Progenitor cell of endocrine pancreas (in vitro differentiated cells): ENCODE measurements at places on chromosomes 3 and 15.

DNA sequence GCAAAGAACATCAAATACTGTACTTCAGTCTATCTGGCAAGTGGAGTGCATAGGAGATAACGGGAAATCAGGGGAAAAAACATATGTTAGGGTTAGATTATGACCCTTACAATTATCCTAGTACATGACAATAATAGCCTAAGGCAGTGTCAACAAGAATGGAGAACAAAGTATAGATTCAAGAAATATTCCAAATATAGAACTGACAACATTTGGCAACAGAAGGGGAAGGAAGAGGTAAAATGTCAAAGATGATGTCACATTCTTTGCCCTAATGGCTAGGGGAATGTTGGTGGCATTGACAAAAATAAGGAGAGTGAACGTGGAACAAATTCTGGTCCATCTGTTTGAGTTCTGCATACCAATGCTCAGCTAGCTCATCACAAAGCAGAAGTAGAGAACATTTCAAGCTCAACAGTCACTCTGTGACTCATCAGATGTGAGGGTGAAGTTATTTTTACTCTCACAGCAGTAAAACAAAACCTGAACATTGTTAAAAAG, 15.5 kb upstream of the ATP8B4 start:
- DNase-seq = no peak

- DNase-seq = no peak
These were observed 334 bp upstream of the IGSF11 start for GRCh38 chr3:119035014-119035346.

GRCh38 chr3:116864590-116864927, 155.0 kb downstream of the TUSC7 start:
- no peak for DNase-seq

DNA sequence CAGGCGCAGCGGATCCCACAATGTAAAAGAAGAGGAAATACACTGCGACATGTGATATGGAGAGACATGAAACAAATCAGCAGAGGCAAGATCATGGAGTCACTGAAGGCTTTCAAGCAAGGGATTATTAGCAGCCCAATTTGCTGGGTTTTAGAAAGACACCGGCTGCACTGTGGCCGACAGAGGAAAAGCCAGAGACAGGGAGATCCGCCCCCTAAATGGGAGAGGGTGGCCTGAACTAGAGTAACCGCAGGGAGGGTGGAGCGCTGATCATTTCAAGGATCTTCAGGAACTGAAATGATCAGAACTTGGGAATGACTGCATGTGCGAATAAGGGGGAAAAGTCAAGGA, 612 bp upstream of the C15orf40 start:
- no peak for DNase-seq

DNA sequence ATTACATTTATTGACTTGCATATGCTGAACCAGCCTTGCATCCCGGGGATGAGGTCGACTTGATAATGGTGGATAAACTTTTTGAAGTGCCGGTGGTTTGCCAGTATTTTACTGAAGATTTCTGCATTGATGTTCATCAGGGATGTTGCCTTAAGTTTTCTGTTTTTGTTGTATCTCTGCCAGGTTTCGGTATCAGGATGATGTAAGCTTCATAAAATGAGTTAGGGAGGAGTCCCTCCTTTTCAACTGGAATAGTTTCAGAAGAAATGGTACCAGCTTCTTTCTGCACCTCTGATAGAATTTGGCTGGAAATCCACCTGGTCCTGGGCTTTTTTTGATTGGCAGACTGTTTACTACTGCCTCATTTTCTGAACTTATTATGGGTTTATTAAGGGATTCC, 250.8 kb downstream of the TBC1D5 start:
- DNase-seq = no peak

DNA sequence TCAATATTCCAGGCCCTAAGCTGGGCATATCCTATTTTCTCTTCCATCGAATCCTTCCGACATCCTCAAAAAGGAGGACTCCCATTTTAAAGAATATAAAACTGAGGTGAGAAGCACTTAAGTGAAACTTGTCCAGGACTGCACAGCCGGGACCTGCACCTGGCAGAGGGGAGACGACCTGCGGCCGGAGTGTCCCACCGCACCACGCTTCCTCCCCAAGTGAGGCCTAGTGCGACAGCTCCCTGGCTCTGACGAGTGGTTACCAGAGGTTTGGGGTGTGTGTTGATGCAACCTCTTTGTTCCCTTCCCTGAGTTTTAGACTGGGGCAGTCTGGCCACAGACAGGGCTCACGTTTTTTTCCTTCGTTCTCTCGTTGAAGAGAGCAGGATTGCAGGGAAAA, 24.9 kb upstream of the ATP2B2 start:
- DNase-seq = no peak

GRCh38 chr3:182704926-182705325, 88.4 kb upstream of the ATP11B start:
- no peak for DNase-seq

DNA sequence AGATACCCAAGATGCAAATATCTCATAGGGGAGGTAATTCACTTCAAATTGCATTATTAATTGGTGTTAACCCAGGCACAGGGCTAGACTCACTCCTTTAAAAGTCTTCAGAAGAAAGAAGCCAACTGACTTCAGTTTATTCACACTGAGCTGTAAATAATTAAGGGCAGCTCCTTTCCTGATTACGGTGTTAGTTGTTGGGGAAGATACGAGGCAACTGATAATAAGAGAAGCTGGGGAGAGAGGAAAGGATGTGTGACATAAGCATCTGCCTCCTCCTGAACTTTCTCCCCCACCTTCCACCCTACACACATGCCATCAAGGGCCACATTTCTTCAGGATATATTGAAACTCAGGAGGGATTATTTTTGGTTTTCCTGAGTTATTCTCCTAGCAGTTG, 47.5 kb downstream of the ADGRG7 start:
- no peak for DNase-seq

- no peak for DNase-seq
These were observed 3.7 kb downstream of the ACAA1 start for GRCh38 chr3:38133209-38133556.

GRCh38 chr3:138314751-138315150, 14.9 kb downstream of the NME9 start:
- no peak for DNase-seq

GRCh38 chr15:65986416-65986815, 117.1 kb downstream of the RAB11A start:
- DNase-seq = no peak

DNA sequence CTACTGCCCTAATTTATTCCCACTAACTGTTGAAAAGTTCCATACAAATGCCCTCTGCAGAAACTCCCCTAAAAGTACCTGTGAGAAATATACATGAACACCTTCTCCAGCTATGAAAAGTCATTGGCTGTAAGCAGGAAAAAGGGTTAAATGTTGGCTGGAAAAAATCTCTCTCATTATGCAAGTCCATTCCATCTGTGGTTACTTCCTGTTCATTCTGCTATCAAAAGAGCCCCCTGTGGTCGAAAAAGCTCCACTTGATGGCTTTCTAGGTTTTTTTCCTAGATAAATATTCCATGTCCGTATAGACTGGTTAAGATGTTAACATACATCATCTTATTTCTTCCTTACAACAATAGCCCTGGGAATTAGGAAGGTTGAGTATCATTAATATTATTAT, 56.2 kb upstream of the AKAP13 start:
- DNase-seq = no peak

DNA sequence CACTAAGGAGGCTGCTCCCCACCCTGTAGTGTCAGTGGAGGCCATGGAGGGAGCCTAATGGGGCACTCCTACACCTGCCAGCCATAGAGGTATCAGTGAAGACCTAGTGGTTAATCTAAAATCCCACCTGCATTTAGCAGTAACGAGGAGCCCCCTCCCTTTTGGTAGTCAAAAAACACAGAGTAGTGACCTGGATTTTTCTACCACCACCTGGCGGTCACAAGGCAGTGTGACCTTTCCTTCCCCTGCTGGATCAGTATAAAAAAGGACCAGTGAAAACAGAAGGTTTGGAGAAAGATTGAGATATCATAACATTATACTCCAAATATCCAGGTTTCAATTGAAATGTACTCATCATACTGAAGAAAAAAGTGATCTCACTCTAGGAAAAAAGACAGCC, 241.2 kb downstream of the PYDC2 start:
- no peak for DNase-seq

DNA sequence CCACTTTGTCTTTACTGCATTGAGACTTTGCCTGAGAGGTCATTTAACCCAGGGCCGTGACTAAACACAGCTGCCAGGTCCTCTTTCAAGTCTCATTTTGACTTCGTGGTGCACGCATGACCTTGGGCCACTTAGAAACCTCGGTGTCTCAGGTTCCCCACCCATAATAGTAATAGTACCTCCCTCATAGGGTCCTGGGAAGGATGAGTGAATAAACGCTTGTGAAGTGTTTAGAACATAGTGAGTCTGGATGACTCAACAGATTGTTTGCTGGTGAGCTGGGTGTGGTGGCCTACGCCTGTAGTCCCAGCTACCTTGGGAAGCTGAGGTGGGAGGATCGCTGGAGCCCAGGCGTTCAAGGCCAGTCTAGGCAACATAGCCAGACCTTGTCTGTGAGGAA, 56.3 kb downstream of the BDH1 start:
- DNase-seq = no peak

DNA sequence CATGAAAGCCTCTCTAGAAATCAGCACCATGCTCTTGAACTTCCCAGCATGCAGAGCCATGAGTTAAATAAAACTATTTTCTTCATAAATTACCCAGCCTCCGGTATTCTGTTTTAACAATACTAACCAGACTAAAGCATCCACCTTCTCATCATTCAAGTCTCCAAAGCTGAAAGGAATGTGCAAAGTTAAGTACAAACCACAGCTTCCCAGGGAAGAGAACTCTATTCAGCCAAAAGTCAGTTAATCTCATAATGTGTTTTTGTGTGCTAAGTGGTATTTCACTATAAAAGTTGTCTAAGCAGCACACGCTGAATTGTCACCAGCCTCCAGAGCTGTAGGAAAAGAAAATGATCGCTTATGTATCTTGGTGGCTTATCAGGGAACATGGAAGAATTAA, 135.5 kb upstream of the KCNH8 start:
- no peak for DNase-seq

GRCh38 chr15:83926116-83926515, 272.2 kb downstream of the ADAMTSL3 start:
- DNase-seq = no peak

GRCh38 chr3:52272831-52273230, 5.6 kb downstream of the WDR82 start:
- DNase-seq = no peak

DNA sequence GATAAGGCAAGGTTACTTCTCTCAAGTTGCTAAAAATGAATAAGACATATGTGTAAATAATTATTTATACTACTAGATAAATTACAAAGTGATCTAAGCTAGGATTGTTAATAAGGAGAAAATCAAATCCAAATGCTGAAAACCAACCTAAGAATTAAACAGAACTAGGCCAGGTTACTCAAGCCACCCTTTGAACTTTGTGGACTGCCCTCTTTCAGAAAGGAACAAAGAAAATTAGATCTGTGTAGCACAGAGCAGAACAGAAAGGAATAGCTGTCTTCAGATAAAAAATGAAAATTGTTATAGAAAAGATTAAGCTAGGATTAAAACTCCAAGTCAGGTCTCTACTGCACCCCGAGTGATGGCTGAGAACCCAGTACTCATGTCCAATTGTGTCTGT, 158.2 kb upstream of the LRIG1 start:
- no peak for DNase-seq

GRCh38 chr3:168914662-168915061, 748.9 kb downstream of the MECOM start:
- no peak for DNase-seq

- DNase-seq = no peak
These were observed 300.1 kb upstream of the LRRN1 start for GRCh38 chr3:3499012-3499562.

DNA sequence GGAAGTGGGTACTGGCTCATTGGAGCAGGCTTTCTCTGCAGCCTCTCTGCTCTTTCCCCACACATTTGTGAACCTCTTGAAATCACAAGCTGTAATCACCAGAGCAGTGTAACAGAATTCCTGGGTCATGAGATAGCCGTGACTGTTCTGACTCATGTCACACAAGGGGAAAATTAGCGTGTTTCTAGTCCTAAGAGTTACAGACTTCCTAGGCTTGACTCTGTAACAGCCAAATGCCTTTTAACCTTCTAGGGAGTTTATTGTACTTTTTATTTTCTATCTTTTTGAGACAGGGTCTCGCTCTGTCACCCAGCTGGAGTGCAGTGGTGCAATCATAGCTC, 54.7 kb upstream of the TRAK1 start:
- no peak for DNase-seq

- DNase-seq = no peak
These were observed 279.0 kb downstream of the LPP start for GRCh38 chr3:188432802-188433520.

- no peak for DNase-seq
These were observed 413.7 kb downstream of the LPP start for GRCh38 chr3:188567478-188568195.

DNA sequence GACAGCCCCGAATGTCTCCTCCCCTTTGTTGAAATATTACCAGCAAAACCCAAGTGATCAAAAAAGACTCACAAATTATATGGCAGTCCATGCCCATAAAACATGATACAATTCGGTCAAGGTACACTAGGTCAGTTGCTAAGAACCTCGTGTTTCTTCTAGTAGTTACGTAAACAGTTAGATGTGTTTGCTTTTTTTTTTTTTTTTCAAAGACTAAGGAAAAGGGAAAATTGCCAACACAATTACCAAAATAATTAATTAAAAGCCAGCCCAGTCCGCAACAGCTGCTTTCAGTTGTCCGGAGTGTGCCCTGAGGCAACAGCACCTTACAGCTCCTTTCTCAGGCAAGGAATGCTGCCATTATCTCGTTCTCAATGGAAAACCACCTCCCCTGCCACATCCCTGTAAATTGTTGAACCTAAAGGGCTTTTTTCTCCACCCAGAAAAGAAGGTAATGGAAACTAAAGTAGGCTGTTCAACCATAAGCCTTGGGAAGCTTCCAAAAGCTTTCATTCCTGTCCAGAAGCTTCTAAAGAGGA, 129.2 kb upstream of the TSC22D2 start:
- no peak for DNase-seq

DNA sequence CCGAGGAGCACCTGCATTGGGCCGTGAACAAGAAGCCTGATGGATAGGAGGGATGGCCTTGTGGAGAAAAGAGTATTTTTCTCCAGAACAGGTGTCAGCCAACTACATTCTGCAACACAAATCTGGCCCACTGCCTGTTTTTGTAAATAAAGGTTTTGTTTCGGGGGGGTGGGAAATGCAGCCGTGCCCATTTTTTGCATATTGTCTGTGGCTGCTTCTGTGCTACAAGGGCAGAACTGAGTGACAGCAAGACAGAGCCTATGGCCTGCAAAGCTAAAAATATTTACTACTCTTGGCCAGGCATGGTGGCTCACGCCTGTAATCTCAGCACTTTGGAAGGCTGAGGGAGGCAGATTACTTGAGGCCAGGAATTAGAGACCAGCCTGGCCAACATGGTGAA, 95.9 kb upstream of the AKAP13 start:
- no peak for DNase-seq
